ENCODE measurements at places on chromosomes 11 and 22. TPM values are rescaled to one million over a fixed set of nuclear protein-coding genes. Genes with fewer than 3 reads are reported as not detected.

PGR gene
- total RNA-seq: 4.1 TPM

DNA sequence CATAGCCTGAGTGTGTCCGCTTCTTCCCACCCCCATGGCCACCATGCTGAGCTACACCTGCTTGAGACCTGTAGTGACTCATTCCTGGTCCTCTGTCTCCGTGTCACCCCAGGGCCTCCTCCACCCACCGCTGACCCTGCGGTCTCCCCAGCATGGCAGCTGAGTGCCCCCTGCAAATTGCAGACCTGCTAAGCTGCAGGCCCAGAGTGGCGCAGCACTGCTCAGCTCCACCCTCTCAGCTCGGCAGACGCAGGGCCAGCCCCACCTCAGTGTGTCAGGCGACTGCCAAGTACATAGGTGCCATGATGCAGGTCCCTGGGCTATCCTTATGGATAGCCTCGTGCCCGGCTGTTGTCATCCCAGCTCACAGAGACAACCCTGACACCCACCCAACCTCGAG, 13.1 kb downstream of the MS4A15 start:
- ATAC-seq: no peak

DNA sequence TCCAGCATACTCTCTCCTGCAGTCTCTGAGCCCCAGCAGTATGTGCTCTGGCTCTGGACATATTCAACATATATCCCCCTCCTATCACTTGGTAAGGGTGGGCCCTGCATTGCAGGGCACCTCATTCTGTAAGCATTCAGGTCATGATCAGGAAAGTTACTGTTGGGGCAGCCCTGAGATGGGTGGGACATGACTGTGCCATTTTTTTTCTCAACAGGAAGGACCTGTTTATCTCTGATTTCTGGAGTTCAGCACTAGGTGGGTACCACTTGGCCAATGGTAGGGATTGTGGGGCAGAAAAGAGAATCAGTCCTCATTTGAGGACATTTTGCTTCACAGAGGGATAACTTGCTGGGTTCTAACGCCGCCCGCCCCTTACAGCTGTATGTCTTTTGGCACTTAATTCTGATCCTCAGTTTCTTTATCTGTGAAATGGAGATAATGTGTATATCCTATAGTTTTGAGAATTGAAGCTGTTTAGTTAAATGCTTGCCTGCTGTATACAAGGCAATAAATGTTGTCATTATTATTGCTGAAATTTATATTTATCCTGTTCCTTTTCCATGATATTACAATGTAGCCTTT, 2.2 kb downstream of the SRRD start:
- no peak for ATAC-seq

GRCh38 chr11:111734101-111734953, 31.9 kb downstream of the PPP2R1B start:
- no peak for ATAC-seq

GRCh38 chr11:35426351-35426750, 7.0 kb upstream of the SLC1A2 start:
- peak; percentile 10 for ATAC-seq

TMEM191B gene
- total RNA-seq: 6.3 TPM

- peak; percentile 80 for ATAC-seq
These were observed 503.2 kb upstream of the B3GAT1 start for GRCh38 chr11:134915212-134915611.

ZNF70 gene
- total RNA-seq: 9.0 TPM

DNA sequence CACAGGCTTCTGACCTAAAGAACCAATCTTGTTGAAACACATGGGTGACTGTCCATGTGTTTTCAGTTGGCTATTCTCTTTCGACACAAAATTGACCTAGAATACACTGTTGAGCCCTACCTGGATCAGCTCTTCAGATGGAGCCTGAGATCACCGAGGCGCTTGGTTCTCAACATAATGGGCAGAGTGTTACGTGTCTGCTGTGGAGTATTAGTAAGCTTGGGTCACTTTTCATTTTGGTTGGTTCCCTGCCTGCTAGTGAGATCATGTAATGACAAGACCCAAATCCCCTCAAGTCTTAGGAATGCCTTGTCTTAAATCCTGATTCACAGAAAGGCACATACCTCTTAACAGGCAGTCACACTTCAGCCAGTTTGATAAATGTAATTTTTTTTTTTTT, 8.7 kb downstream of the MED19 start:
- no peak for ATAC-seq

DNA sequence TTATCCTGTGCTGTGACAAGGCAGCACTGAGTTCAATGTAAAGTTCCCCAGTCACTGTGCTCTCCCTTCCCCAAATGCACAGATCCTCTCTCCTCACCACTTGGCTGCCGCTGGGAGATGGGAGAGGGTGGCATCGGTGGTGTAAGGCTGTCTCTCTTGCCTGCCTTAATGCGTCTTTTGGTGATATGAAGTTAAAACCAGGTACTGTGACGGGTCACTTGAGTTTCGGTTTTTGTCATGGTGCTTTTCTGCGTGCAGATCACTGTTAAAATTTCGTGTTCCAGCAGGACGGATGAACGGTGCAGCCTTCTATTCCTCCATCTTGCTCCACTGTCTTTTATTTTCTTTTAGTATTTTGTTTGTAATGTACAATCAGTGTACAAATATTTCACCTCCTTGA, 18.6 kb downstream of the GLB1L2 start:
- no peak for ATAC-seq

H19 gene
- total RNA-seq: 10.2 TPM

DNA sequence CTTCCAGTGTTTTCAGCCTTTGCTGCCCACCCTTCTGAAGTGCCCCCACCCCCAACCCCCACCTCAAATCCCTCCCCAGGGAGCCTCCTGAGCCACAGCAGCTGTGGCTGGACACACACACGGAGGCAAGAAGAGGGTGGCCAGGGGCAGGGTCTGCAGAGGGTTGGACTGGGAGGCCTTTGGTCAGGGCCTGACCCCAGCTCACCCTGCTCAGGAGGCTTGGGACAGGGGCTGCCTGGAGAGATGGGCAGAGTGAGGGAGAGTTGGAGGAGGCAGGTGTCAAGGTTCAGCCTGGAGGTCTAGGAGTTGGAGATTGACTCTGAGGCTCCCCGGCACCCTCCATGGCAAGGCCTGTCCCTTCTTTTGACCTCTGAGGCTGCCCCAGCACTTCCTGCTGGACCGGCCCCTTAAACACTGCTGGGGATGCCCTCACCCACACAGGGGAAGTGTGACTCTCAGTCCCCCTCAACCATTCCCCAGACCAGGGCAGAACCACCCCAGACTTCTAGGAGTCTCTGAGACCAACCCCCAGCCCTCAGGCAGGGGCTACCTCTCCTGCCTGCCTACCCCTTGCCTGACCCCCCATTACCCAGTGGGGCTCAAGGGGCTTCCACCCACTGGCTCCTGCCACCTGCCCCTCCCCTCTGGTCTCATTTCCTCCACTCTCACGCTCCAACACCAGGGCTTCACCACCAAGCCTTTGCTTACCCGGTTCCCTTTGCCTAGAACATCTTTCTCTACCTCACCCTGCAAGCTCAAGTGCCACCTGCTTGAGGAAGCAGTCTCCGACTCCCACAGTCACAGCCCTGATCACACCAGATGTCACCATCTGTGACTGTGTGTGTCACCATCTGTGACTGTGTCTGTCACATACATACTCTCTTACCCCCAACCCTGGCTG, 8.6 kb downstream of the ARAP1 start:
- ATAC-seq: no peak

DNA sequence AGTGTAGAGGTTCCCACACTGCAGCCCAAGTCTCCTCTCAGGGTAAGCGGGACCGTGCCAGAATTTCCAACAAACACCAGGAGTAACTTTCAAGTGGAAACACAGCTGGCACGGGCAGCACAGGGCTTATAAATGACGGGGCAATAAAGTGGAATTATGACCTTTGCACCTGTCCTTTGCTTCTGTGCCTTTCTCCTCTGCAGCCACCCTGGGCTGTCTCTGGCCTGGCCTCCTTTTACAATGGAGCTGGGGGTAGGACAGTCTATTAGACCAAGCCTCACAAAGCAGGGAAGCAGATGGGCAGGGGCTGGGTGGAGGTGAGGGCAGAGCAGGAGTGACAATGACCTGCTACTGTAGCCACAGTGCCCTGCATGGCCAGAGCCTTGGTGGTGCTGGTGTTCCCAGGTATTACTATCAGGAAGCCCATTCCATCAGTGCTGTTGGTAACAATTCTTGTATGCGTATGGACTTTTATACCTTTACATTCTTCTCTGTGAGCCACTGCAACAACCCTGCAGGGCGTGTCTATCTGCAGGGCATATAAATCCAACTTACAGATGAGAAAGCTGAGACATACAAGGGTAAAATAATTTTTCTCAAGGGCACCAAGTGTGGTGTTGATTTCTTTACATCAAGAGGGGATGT, 387.8 kb downstream of the CTTN start:
- no peak for ATAC-seq

GRCh38 chr11:12116425-12117032, 6.1 kb downstream of the MICAL2 start:
- ATAC-seq: no peak

DNA sequence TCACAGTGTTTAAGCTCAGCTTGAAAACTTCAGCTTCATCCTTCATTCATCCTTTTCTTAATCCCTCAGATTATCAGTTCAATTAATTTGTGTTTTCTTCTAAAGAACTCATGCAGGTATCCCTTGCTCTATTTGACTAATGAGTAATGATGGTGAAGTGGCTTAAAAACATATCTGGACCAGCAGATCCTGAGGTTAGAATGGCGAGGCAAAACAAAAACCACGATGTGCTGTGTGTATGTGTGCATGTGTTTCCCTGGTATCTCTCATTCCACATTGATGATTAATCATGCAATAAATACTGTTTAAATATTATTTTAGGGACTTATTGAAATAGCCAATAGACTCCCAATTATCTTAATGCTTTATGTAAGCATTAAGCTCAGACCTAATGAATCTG, 437.0 kb downstream of the DYNC2H1 start:
- no peak for ATAC-seq

DNA sequence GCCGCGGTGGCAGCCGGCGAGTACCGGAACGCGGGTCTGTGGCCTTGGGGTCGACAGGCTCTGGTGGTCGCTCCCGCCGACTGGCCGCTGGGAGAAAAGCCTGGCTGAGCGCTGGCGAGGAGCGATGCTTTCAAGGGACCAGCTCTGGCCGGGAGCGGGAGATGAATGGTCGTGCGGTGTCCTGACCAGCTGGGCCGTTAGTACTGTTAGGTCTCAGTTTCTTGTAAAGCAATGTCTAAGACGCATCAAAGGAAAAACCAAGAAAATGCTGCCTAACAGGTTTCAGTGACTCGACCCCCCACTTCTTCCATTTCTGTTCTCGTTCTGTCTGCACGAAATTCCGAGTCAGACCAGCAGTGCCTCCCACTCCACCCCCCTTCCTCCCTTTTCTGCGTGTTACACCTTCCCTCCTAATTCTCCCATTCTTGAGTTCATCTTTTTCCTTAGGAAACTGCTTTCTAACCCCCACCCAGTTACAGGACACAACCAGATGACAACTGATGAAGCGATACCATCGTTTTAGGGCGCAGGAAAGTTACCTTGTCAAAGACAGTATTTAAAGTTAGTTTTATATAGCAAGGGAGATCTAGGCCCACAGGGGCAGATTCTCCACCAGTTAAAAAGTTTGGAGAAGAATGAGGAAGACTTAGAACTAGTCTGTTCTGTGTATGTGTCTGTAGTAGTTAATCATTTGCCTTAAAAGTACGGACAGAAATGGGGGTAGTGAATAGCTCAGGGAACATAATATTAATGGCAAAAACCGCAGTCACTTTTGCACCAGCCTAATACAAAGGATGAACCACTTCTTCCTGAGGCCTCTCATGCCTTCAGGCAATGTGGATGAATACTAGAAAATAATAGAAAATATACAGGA, 1.0 kb downstream of the CUL5 start:
- ATAC-seq: peak; percentile 18

- ATAC-seq: no peak
These were observed 42.0 kb downstream of the SGSM3 start for GRCh38 chr22:40412441-40412840.

TMEM45B gene
- 0.21 TPM for total RNA-seq

Measured in motor neuron (in vitro differentiated cells).